ENCODE measurements at places on chromosomes 16 and 17.

DNA sequence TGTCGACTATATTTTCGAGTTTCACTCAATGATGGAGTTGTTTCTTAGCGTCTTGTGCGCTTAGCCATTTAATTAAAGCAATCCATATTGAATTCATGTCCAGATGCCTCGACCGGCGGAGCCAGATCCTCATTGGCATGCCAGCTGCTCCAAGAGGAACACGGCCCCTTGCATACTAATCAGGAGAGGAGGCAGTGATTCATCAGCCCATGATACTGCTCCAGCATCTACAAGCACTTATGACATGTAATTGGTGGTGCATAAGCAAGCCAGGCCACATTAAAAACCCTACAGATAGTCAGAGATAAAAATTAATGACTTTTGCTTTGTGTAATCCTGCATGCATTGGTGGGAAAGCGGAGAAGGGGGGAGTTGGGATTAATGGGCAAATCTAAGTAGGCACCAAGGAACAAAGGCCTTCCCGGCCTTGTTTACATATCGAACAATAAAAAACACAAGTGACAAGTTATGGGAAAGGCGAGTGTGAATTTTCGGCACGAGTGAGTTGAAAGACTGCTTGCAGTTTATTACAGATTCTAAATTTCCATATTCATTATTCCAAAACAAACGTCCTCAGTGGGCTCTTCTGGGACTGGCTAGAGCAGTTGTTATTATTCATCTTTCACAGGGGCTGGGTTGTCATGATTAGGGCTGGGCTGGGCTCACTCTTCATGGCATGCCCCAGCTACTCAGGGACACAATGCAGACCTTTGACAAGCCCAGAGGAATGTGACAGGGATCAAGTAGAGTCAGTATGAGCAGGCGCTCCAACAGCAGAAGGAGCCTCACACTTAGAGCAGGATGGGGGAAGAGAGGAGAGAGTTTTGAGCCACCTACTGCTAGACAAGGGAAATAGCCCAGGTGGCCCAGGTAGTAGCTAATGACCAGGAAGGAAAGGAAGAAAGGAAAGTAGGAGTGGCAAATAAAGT lies 281.7 kb upstream of the ZFHX3 start:
- DNase-seq = peak; percentile 86

GRCh38 chr16:22206842-22207714 lies 1.0 kb downstream of the EEF2K start:
- no peak for DNase-seq

DNA sequence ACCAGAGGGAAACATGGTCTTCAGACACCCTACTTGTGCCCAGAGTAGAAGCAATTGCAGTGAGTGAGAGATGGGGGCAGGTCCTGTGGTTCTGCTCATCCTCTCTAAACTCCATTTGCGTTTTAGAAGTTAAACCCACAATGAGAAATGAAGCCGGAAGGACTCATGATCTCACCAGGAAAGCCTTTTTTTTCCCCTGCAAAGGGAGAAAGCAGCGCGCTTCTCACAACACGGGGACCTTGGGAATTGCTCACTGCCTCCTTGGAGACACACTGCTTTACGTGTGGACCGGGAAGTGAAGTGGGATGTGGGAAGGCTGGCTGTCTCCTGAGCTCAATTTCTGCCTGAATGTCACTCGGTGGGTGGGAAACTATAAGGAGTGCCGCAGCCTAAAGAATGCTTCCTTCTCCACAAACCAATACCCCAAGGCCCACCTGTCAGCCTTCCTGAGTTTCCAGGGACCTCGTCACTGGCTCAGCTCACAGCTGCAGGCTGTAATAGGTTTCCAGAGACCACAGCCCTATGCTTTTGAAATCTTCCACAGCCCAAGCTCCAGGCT lies 365.4 kb downstream of the XYLT1 start:
- DNase-seq = no peak

DNA sequence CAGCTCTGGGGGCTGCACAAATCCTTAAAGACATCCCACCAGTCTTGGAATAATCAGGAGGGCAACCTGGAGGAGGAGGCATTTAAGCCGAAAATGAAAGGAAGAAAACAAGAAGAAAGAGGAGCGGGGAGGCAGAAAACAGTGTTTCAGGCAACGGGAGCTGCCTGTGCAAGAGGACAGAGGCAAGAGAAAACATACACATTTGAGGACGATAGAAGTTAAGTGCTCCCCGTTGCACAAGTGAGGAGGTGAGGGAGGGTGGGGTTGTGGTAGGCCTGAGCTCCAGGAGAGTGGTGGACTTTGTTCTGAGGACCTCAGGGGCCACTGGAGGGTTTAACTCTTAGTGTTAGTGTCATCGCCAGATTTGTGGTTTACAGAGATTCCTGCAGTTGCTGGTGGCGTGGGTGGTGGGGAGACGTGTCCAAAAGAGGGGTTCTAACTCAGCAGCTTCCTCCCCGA lies 27.6 kb upstream of the CIBAR2 start:
- no peak for DNase-seq

DNA sequence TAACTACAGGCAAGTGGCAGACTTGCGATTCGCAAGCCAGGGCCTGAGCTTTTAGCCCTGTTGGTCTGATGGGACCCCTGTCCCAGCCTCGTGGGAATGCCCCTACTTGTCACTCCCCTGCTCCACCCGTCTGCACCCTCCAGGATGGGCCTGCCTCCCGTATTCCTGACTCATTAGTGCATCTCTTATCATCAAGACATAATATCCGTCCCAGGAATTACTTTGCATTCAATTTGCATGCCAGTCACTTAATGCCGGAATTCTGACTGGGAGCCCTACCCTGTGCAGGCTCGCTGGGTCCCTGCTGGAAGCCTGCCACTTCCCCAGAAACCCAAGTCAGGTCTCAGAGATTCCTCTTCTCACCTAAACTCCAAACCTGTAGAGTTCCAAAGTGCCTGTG lies 3.3 kb downstream of the PRSS53 start:
- DNase-seq = no peak

GRCh38 chr17:42159796-42160530 lies 5.2 kb upstream of the RAB5C start:
- DNase-seq = no peak

DNA sequence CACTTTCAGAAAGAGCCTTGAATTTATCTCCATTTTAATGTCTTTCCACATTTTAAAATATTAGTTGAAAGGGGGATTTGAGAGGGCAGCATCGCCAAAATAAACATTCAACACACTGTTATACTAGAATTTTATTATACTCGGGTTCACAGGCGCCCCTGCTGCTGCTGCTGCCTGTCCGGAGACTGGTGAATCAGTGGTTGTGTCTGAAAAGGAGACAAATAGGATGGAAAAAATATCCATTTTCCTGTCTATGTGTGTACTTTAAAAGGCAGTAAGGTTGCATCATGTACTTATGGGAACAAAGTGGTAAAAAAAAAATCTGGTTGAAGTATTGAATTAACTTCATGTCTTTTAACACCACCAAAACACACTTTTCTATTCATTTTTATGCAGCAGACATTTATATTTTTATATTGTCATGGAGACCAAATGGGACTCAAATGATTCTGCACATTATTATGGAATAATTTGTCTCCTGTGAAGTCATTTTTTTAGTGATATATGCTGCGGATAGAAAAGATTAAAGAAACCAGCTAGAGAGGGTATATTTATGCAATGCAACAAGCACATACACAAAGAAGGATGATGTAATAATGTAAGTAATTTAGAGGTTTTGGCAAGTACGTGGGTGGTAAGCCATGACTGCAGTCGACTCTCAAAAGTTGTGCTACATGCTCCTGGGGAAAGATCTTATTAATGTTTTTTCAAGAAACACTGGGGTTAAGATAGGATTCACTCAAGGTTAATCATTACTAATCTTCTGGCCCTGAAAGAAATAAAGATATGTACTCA lies 759.0 kb upstream of the SOX9 start:
- no peak for DNase-seq

DNA sequence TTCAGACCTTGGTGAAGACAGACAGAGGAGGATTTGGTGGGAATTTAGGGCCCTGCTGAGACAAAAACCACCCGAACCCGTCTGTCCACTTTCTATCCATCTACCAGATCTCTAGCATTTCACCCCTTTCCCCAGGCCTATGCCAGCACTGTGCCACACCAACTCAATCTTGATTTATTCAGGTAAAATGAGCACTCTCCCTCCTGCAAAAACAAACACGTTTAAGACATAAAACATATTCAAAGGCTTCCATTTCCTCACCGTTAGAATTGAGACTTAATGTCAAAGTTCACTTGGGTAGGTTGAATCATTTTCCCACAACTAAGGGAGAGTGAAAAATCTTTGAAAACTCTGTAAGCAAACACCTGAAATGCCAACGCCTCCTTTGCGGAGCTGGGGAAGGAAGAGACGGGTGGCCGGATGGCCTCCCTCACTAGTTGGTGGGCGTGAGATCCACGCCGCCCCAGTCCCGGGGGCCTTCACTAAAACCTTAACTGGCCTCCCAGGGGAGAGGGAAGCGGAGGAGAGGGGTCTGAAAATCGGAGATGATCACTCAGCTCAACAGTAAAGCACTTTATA lies 862 bp downstream of the DCAKD start:
- peak; percentile 78 for DNase-seq

GRCh38 chr17:17564896-17565295 lies 26.6 kb downstream of the PEMT start:
- peak; percentile 73 for DNase-seq

DNA sequence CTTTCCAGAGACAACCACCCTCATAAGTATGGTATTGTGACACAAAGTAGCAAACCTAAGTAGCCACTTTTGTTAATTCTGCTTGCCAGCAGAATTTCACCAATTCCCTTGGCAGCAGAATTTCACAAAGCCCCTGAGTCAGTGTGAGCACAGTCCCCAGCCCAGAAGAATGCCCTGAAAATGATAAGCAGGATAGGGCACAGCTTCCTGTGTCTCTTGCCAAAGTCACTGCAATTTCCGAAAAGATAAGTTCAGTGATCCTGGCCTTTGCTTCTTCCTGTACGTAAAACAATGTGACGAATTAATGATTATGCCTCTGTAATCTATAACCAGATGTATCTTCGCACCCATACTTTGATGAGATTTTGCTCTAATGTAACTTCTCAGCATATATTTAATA lies 16.0 kb upstream of the WIPF2 start:
- DNase-seq = no peak

DNA sequence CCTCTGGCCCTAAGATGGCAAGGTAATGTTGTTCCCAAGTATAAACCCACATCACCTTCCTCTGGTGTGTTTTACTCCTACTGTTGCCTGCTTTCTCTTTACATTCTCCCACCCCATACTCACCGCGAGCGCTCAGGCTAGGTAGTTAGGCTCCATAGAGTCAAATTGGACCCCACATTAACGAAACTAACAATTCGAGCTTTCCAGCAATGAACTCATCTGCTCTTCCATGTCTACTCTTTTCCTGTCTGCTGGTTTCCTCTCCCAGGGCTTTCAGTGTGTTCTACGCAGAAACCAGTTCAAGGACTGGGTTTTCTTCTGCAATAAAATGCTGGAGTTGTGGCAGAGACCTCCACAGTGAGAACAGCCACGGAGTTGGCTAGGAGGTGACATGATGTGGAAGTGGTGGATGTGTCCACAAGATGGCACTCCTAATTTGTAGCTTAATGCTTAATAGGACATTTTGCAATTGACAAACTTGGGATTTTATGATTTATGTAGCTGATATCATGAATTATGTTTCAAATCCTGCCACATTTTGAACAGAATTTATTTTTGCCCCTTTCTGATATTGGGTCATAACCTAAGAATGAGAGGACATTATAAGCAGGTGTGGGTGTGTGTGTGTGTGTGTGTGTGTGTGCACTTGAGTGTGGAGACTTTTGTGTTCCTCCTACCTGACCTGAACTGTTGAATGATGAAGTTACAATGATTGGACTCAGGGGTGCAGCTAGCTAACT lies 2.2 kb upstream of the UQCRC2 start:
- DNase-seq = no peak

GRCh38 chr17:60107526-60108257 lies 29.0 kb upstream of the HEATR6 start:
- no peak for DNase-seq
